A375 (cell line): ENCODE measurements at places on chromosomes 3 and 15. TPM values are rescaled to one million over a fixed set of nuclear protein-coding genes. Genes with fewer than 3 reads are reported as not detected.

BCL2A1 gene
- 4.1 and 4.7 TPM in 2 replicates for total RNA-seq

TRIP4 gene
- 6.9 and 7.5 TPM in 2 replicates for total RNA-seq

GRM2 gene
- 0.04 and 1.0 TPM in 2 replicates for total RNA-seq

CPNE9 gene
- 0.05 and 0.11 TPM in 2 replicates for total RNA-seq

WDR49 gene
- not detected in 2 replicates for total RNA-seq

GOLGA6A gene
- total RNA-seq, result 2.4 TPM in 1 of 2 replicates, not detected in the other
